ENCODE measurements at places on chromosomes 1 and 21. TPM values are rescaled to one million over a fixed set of nuclear protein-coding genes. Genes with fewer than 3 reads are reported as not detected.

- no peaks in the 10 kb centered on the region for H3K27me3 ChIP-seq
- no peak for ATAC-seq
- no peak overlapping the region for H3K4me3 ChIP-seq
- H3K27ac ChIP-seq = no peak overlapping the region
- H3K4me1 ChIP-seq = no peaks in the 10 kb centered on the region
Observed at GRCh38 chr21:21963911-21964310, 965.7 kb downstream of the NCAM2 start.

DNA sequence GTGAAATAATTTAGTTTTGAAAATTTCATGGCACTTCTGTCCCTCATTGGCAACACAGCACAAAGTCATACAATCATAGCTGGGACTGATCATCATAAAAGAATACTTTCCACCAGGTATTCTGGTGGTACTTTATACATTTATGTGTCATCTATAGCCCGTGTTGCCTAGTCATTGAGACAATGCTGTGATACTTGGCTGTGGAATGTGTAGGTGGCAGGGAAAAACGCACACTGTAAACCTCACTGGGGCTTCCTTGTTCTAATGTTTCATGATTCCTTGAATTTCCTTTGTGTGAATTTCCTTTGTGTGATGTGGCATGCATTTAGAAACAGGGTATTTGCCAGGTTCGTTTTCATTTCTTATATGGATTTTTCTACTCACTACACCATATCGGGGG is 118.3 kb downstream of the FMN2 start:
- no peaks in the 10 kb centered on the region for H3K27me3 ChIP-seq
- H3K27ac ChIP-seq = no peak overlapping the region

DNA sequence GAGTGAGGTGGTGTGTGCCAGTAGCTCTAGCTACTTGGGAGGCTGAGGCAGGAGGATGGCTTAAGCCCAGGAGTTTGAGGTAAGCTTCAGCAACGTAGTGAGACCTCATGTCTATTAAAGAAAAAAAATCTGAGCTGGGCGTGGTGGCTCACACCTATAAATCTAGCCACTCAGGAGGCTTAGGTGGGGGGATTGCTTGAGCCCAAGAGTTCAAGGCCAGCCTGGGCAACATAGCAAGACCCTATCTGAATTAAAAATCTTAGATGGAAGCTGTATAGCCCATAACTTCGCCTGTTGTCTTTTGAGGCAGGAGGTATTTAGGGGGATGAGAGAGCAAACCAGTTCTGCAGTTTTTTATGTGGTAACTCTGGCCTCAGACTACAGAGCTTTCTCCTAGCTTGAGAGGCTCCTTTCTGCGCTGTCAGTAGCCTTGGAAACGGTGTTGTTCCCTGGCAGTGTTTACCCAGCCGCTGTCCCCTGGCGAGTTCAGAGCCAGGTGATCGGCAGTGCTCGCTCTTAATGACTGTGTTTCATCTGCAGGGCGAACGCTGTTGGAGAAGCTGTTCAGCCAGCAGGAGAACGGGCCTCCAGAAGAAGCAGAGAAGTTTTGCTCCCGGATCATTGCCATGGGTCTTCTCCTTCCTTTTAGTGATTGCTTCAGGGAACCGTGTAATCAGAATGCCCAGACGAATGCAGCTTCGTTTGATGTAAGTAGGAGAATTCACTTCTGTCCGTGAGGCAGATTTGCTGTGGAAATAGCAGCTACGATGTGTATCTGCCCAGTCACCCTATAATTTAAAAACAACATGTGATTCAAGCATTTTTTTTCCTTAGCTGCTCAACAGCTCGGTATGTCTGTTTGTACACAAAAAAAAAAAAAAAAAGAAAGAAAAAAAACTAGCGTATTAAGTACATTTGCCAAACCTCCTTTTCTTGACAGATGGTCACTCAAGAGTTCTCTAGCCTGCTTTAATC is 31.2 kb downstream of the FMN2 start:
- H3K27ac ChIP-seq = no peak overlapping the region
- H3K4me3 ChIP-seq = no peak overlapping the region
- no peaks in the 10 kb centered on the region for H3K36me3 ChIP-seq
- no peak for ATAC-seq
- no peaks in the 10 kb centered on the region for H3K4me1 ChIP-seq
- no peaks in the 10 kb centered on the region for H3K27me3 ChIP-seq

GRCh38 chr1:230327892-230328284 is 98.2 kb downstream of the PGBD5 start:
- no peak overlapping the region for H3K27ac ChIP-seq
- no peak for ATAC-seq
- no peaks in the 10 kb centered on the region for H3K36me3 ChIP-seq
- no peaks in the 10 kb centered on the region for H3K27me3 ChIP-seq

- no peaks in the 10 kb centered on the region for H3K4me1 ChIP-seq
- H3K36me3 ChIP-seq = no peaks in the 10 kb centered on the region
- ATAC-seq = no peak
- no peaks in the 10 kb centered on the region for H3K27me3 ChIP-seq
- H3K4me3 ChIP-seq = no peak overlapping the region
Observed at GRCh38 chr1:152983234-152983633, 647 bp upstream of the SPRR1A start.

Gene MIXL1
- not detected for total RNA-seq

Measured in gastroesophageal sphincter (tissue), 4 donors.